Amniotic stem cell (primary cell): ENCODE measurements at places on chromosomes 5 and 9.

GRCh38 chr5:87127426-87127825, 140.3 kb upstream of the RASA1 start:
- peak; percentile 1 for DNase-seq

DNA sequence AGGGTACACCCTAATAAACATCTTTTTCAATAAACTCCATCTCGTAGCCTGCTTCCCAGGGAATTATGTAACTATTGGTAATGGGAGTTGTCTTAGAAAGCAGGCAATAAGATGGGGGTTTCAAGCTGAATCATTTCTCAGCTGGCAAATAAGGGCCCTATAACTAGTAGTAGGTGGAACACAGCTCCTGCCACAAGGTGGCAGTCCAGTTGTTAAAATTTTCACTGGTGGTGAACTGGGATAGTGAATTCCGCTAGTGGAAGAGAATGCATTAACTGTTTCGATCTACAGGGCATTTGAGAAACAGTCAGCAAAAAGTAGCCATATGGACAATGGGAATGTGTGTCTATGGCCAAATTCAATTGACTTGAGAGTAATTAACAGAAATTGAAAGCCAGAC, 27.7 kb downstream of the PCDHB15 start:
- no peak for DNase-seq

DNA sequence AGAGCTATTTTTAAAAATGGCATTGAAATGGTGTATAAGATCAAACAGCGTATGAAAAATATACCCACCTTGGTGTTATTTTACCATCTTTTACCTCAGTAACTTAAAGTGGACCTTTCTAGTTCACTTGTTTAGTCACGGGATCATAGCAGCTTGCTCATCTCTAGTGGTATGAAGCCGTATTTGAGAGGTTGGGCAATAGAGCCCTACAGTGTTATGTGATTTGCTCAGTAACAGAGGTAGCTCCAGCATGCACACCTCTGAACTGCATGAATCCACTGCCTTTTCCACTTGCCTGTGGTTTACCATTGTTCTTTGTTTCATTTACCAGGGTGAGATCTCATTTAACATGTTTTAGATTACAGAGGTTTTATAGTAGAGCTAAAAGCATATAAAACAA, 134.4 kb downstream of the ATG10 start:
- no peak for DNase-seq

- DNase-seq = no peak
These were observed 14.7 kb downstream of the IL31RA start for GRCh38 chr5:55865831-55866230.

- no peak for DNase-seq
These were observed 1761.9 kb upstream of the ACO1 start for GRCh38 chr9:30622561-30622960.

GRCh38 chr9:27181381-27181780, 72.4 kb downstream of the TEK start:
- no peak for DNase-seq

GRCh38 chr9:26170190-26170589, 491.9 kb upstream of the TUSC1 start:
- DNase-seq = no peak

GRCh38 chr5:1387059-1387755, 42.3 kb upstream of the CLPTM1L start:
- DNase-seq = no peak

DNA sequence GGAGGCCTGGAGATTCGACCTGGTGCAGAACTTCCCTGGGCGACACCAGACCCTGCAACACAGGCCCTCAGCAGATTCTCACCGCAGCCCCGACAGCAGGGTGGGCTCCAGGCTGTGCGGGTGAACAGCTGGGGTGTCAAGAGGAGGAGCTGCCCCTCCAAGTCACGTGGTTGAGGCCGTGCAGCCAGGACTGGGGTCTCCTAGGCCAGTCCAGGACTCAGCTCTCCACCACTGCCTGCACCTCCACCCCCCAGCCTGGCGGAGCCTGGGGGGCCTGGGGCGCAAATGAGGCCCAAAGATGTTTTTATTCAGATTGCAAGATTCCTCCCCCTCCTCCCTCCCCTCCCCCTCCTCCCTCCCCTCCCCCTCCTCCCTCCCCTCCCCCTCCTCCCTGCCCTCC, 9.2 kb upstream of the AGPAT2 start:
- no peak for DNase-seq

DNA sequence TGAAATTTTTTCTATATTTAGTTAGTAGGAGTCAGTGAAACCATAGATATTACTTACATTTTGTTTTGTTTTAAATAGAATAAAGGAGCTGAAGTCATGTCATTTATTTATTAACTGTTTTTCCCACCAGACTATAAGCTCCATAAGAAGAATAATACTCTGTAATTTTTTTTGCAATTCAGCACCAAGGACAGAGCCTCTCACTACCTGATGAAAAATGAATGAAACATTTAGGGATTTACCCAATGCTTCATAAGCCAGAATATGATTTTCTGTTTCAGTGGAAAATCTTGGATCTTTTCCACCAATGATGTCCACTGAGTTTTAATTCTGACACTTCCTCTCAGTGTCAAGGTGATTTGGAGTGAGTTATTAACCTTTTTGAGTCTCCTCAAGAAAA, 624.9 kb upstream of the GRAMD2B start:
- peak; percentile 5 for DNase-seq

DNA sequence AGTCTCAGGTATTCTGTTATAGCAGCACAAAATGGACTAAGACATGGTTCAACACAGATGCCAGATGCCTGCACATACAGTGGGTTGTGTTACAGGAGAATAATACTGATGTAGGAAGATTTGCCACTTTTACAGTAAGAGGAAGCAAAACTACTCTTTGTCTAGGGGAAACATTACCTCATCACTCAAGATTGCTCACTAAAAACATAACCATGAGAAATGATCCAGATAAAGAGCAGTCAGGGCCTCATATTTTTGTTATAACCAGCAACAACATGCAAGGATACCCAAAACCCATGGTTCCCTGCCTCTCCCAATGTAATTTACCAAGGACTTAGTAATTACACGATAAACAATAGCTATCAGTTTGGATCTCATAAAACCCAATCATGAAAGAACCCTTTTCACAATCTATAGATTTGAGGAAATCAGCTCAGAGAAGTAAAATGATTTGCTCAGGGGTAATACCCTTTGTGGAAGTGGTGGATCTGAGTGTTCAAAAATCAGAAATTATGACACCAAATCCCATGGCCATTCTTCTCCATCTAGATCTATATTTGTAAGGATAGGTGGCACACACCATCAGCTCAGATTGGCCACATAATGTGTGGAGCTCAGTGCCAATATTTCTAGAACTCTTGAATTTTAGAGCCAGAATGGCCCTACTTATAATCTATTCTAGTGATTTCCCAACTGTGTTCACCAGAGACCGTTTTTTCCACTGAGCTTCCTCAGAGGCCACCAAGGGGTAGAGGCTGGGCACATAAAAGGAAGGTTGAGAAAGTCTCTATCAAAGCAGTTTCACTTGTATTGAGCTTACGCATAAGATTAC, 27.8 kb downstream of the DPYSL3 start:
- no peak for DNase-seq

- no peak for DNase-seq
These were observed at the start of gene ITK for GRCh38 chr5:157180374-157181264. Gene ITK, plus strand, starts transcription at chr5:157180840. Its CDS starts 138 bp downstream, at chr5:157180978.

GRCh38 chr5:77896338-77896737, 120.2 kb upstream of the TBCA start:
- no peak for DNase-seq

- no peak for DNase-seq
These were observed 70.3 kb downstream of the BARX1 start for GRCh38 chr9:93884808-93885207.

DNA sequence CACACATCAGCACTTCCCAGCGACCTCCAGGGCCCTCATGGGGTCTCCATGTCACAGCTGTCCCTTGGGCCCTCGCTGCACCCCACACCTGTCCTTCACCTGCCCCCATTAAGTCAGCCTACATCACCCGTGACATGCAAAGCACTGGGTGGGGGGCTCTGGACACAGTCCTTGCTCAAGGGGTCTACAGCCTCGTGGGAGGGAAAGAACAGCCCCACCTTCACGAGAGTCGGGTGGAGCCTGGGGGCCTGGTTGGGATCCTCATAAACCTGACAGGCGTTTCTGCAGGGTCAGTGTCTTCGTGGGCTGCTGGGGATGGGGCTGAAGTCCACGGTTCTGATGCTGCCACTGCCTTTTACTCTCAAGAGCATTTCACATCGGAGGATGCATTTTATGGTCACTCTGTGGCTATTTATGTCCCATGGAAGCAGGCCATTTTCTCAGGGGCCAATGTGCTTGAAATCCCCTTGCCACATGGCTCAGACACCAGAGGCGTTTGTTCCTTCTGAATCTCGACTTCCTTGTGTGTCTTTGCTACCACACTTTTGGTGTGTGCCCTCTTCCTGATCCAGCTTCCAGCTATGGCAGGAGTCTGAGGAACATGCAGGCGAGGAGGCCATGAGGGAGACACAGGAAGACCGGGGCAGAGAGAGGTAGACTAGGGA, at the start of gene OR2V1:
Gene OR2V1 (minus strand): TSS at position 338 of the 665 bp plus-strand sequence. CDS start 5,865 bp downstream, outside the sequence.
- DNase-seq = no peak

DNA sequence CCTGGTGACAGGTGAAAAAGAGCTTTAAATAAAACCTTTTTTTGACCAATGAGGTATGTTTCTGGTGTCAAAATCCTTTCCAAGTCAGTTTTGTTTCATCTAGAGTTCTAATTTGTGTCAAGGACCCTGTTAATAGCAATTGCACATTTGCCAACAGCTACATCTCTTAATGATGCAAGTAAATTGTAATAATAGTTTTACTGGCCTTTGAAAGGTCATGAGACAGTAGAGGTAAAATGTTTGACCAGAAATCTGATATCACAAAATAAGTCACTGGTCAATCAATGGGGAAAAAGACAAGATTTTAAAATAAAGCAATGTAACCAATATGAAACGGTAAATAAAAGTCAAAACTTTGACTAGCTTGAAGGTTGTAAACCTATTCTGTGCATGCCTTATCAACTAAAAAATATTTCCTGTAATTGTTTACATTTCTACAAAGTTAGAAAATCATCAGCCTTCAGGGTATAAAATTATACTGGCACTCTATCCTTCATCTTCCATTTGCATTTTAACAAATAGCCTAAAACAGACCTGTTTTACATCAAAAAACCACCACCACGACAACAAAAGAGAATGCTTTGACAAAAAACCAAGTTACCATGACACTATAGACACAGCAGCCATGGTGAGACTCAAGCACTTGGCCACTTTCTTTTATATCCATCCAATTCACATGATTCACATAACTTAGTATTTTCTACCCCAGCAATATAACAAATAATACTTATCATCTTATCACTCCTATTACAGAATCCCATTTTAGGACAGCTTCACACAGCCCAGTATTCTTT, 3.0 kb downstream of the NADK2 start:
- no peak for DNase-seq
